Naive thymus-derived CD4-positive, alpha-beta T cell (primary cell): ENCODE measurements at places on chromosomes 7 and 10. TPM values are rescaled to one million over a fixed set of nuclear protein-coding genes. Genes with fewer than 3 reads are reported as not detected.

GRCh38 chr10:129966370-129966888 is 2.4 kb upstream of the EBF3 start:
- H3K27ac ChIP-seq, result no peak overlapping the region
- H3K4me1 ChIP-seq, result peaks cover 13% of the 10 kb centered on the region
- no peak overlapping the region for H3K4me3 ChIP-seq
- peaks cover 43% of the 10 kb centered on the region for H3K27me3 ChIP-seq

DNA sequence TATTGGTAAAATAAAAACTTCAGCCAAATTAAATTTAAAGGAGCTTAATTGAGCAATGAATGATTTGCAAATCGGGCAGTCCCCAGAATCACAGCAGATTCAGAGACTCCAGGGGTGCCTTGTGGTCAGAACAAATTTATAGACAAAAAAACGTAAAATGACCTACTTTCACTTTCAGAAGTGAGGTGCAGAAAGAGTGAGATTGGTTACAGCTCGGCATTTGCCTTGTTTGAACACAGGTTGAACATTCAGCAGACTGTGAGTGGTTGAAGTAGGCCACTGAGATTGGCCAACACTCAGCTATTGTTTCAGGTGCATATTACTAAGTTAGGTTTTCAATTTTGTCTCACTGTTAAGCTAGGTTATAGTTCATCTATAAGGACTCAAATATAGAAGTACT is 153.4 kb downstream of the BICC1 start:
- H3K4me1 ChIP-seq, result peaks cover 6% of the 10 kb centered on the region
- no peak overlapping the region for H3K27ac ChIP-seq

The C10orf105 gene
- not detected for polyA plus RNA-seq

- no peaks in the 10 kb centered on the region for H3K4me1 ChIP-seq
- H3K4me3 ChIP-seq, result no peak overlapping the region
- no peaks in the 10 kb centered on the region for H3K27me3 ChIP-seq
- no peak for DNase-seq
Measured at GRCh38 chr10:117480097-117480496, 62.4 kb upstream of the EMX2 start.

GRCh38 chr7:137423321-137423720 is 79.8 kb upstream of the PTN start:
- no peak for DNase-seq
- no peak overlapping the region for H3K4me3 ChIP-seq
- no peaks in the 10 kb centered on the region for H3K27me3 ChIP-seq
- H3K36me3 ChIP-seq, result no peaks in the 10 kb centered on the region
- H3K27ac ChIP-seq, result no peak overlapping the region

DNA sequence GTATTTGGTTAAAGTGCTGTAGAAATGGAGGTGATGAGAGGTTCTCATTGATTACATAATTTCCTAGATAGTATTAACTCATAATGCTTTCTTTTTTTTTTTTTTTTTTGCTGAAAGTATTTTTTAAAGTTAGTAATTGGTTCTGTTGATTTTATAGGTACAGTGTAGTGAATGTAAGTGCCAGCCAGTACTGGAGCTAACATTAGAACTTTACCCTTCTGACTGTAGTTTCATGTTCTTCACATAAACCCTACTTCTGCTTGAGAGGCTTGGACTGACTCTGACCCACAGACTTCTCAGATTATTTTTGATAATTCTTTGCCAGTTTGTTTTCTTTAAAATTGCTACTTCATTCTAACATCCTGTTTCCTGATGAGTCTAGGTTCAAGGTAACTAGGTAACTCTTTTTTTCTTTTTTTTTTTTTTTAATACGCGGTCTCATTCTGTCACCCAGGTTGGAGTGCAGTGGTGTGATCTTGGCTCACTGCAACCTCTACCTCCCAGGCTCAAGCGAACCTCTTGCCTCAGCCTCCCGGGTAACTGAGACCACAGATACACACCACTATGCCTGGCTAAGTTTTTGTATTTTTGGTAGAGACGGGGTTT is 92.2 kb upstream of the OIT3 start:
- no peaks in the 10 kb centered on the region for H3K4me1 ChIP-seq
- no peak overlapping the region for H3K27ac ChIP-seq
- H3K27me3 ChIP-seq, result no peaks in the 10 kb centered on the region
- H3K36me3 ChIP-seq, result no peaks in the 10 kb centered on the region
- no peak for DNase-seq

The JCAD gene
- polyA plus RNA-seq, result not detected

- no peaks in the 10 kb centered on the region for H3K36me3 ChIP-seq
- no peak for DNase-seq
- H3K27ac ChIP-seq, result no peak overlapping the region
- H3K4me1 ChIP-seq, result no peaks in the 10 kb centered on the region
- H3K27me3 ChIP-seq, result no peaks in the 10 kb centered on the region
Measured at GRCh38 chr7:87473986-87474385, 1.5 kb downstream of the ABCB4 start.

GRCh38 chr7:67916571-67917436 is 920.2 kb downstream of the TYW1 start:
- no peak overlapping the region for H3K27ac ChIP-seq
- no peaks in the 10 kb centered on the region for H3K36me3 ChIP-seq
- no peak overlapping the region for H3K4me3 ChIP-seq
- no peaks in the 10 kb centered on the region for H3K4me1 ChIP-seq

DNA sequence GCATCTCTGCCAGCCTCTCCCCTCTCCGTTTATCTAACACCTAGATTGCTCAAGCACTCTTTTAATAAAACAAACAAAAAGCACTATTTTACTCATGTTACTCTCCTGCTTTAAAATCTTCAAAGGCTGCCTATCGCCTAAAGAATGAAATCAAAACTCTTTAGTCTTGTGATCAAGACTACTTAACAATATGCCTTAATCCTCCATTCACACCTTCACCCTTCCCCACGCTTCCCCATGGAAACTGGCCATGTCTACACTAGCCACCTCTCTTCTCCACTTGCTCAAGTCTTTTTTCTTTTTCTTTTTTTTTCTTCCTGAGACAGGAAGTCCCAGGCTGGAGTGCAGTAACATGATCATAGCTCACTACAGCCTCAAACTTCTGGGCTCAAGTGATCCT is 47.8 kb upstream of the TMEM213 start:
- H3K36me3 ChIP-seq, result no peaks in the 10 kb centered on the region
- H3K27ac ChIP-seq, result no peak overlapping the region
- DNase-seq, result no peak
- H3K4me3 ChIP-seq, result no peak overlapping the region
- no peaks in the 10 kb centered on the region for H3K27me3 ChIP-seq

DNA sequence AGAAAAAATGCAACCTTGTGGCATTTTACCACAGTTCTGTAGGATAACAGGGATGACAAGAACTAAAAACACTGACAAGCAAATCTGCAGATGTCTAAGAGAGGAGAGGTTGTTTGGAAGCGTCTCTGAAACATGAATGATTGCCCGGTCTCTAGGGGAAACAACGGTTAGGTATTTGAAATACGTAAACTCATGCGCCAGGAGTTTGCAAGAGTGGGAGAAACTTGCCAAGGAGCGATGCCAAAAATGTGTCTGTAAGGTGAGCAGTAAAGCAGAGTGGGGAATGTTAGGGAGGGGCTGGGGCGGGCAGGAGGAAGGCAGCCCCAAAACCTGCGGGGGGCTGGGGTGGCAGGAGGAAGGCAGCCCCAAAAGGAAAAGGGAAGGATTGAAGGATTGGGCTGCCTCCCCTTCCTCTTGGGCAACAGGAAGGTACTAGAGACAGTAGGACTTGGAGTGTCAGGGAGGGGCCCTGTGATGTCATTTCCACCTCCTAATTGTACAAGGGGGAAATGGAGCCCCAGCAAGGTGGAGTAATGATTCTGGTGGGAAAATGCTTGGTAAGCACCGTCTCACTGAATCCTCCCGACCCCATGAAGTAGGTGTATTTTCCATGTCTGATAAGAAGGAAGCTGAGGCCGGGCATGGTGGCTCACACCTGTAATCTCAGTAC is 33.2 kb upstream of the PLEKHA1 start:
- H3K4me3 ChIP-seq, result no peak overlapping the region
- no peak for DNase-seq

The OR13A1 gene
- not detected for polyA plus RNA-seq

- no peaks in the 10 kb centered on the region for H3K36me3 ChIP-seq
- H3K27ac ChIP-seq, result no peak overlapping the region
- H3K4me3 ChIP-seq, result no peak overlapping the region
- no peak for DNase-seq
Measured at GRCh38 chr7:136533732-136534131, 334.7 kb upstream of the CHRM2 start.

GRCh38 chr10:130982802-130983201 is 328.7 kb downstream of the TCERG1L start:
- H3K27ac ChIP-seq, result no peak overlapping the region
- H3K27me3 ChIP-seq, result no peaks in the 10 kb centered on the region
- H3K36me3 ChIP-seq, result no peaks in the 10 kb centered on the region
- no peak overlapping the region for H3K4me3 ChIP-seq
- DNase-seq, result no peak

- no peak for DNase-seq
- peaks cover 6% of the 10 kb centered on the region for H3K4me1 ChIP-seq
- no peaks in the 10 kb centered on the region for H3K27me3 ChIP-seq
- H3K27ac ChIP-seq, result no peak overlapping the region
- no peak overlapping the region for H3K4me3 ChIP-seq
Measured at GRCh38 chr7:30178748-30179436, 44.1 kb downstream of the MTURN start.

GRCh38 chr10:60532696-60533468 is 143.2 kb upstream of the ANK3 start:
- no peaks in the 10 kb centered on the region for H3K27me3 ChIP-seq
- no peak for DNase-seq
- no peaks in the 10 kb centered on the region for H3K4me1 ChIP-seq
- no peaks in the 10 kb centered on the region for H3K36me3 ChIP-seq

DNA sequence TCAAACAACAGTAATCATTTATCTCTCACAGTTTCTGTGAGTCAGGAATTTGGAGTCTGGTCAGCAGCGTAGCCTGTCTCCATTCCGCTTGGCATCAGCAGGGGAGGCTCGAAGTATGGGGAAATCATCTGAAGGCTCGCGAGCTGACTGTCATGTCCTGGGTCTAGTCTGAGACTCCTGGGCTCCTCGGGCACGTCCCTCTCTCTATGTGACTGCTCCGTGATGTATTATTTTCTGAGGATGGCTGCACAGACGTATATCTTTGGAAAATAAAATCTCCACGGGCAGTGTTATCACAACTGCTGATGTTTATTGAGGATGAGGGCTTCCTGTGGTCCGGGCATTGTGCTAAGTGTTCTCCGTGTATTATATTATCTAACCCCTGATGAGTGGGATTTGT is 23.3 kb upstream of the PCGF5 start:
- H3K36me3 ChIP-seq, result no peaks in the 10 kb centered on the region
- no peak for DNase-seq
- peaks cover 42% of the 10 kb centered on the region for H3K4me1 ChIP-seq

DNA sequence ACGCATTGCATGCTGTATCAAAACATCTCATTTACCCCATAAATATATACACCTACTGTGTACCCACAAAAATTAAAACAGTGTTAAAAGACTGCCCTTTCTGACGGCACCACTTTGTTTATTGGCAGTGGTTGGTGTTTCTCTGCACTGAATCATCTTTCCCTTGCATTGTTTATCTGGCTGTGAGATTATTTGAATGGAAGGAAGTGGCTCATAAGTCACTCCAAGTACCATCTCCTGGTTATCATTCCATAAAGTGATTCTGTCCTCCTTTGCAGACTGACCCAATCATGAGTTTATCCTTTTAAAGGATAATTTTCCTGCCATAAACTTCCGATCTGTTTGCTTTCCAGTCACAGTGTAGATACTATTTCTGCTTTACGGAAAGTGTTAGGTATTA is 183.8 kb downstream of the CAMK1D start:
- DNase-seq, result no peak
- H3K36me3 ChIP-seq, result no peaks in the 10 kb centered on the region
- no peak overlapping the region for H3K4me3 ChIP-seq
- no peaks in the 10 kb centered on the region for H3K4me1 ChIP-seq
- no peak overlapping the region for H3K27ac ChIP-seq

- H3K27ac ChIP-seq, result no peak overlapping the region
- no peaks in the 10 kb centered on the region for H3K36me3 ChIP-seq
- H3K4me3 ChIP-seq, result no peak overlapping the region
- no peaks in the 10 kb centered on the region for H3K4me1 ChIP-seq
Measured at GRCh38 chr10:58894929-58895328, 281.5 kb upstream of the PHYHIPL start.

The SLC26A4 gene
- polyA plus RNA-seq, result not detected

- H3K4me1 ChIP-seq, result peaks cover 59% of the 10 kb centered on the region
- DNase-seq, result no peak
- H3K27ac ChIP-seq, result peak overlapping the region; percentile 63
- no peaks in the 10 kb centered on the region for H3K36me3 ChIP-seq
- H3K27me3 ChIP-seq, result no peaks in the 10 kb centered on the region
Measured at GRCh38 chr7:143258831-143259230, 4.4 kb upstream of the GSTK1 start.

The TLX1 gene
- polyA plus RNA-seq, result not detected

DNA sequence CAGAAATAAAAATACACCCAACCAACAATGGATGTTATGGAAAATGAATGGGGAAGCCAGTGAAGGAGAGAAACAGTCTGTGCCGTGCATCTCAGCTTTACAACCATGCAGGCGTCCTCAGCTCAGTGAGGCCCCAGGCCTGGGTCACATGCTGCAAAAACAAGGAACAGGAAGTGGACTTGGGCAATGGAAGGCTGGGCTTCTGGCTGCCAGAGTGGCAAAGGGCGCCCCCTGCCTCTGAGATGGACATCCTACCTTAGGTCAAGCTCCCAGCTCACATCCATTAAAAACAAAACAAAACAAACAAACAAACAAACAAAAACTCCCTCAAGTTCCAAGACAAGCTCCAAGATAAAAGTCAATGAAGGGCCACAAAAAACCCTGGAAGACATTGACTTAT is 54.7 kb upstream of the AFAP1L2 start:
- peak; percentile 31 for DNase-seq
- H3K4me3 ChIP-seq, result no peak overlapping the region
- peaks cover 17% of the 10 kb centered on the region for H3K36me3 ChIP-seq
- H3K4me1 ChIP-seq, result no peaks in the 10 kb centered on the region
- no peak overlapping the region for H3K27ac ChIP-seq

- H3K36me3 ChIP-seq, result no peaks in the 10 kb centered on the region
- H3K27ac ChIP-seq, result no peak overlapping the region
- H3K4me3 ChIP-seq, result no peak overlapping the region
- H3K4me1 ChIP-seq, result no peaks in the 10 kb centered on the region
- no peak for DNase-seq
Measured at GRCh38 chr7:68682910-68683309, 915.4 kb upstream of the AUTS2 start.

The MBL2 gene
- polyA plus RNA-seq, result not detected

The DKK1 gene
- polyA plus RNA-seq, result not detected

GRCh38 chr7:130145424-130146100 is 59.6 kb downstream of the TMEM209 start:
- no peak for DNase-seq
- H3K4me1 ChIP-seq, result no peaks in the 10 kb centered on the region
- no peak overlapping the region for H3K4me3 ChIP-seq

GRCh38 chr7:111990643-111991042 is 215.6 kb downstream of the DOCK4 start:
- H3K36me3 ChIP-seq, result no peaks in the 10 kb centered on the region
- H3K4me3 ChIP-seq, result no peak overlapping the region
- H3K27ac ChIP-seq, result no peak overlapping the region
- no peaks in the 10 kb centered on the region for H3K4me1 ChIP-seq
- no peaks in the 10 kb centered on the region for H3K27me3 ChIP-seq
